Activated CD4-positive, alpha-beta T cell treated with anti-CD3 and anti-CD28 coated beads, Interleukin-2, amount 10 ng/mL, durations not matched to agents 24 days and 14 days (primary cell): ENCODE measurements at places on chromosomes 3 and 15. TPM values are rescaled to one million over a fixed set of nuclear protein-coding genes. Genes with fewer than 3 reads are reported as not detected.

CATSPER2 gene
- total RNA-seq: 8.9 and 10.0 TPM in 2 replicates

TMCO5A gene
- not detected in 2 replicates for total RNA-seq

IL17RB gene
- total RNA-seq: 1.3 and 2.2 TPM in 2 replicates

PLD1 gene
- 0.09 TPM in 1 of 2 replicates, not detected in the other for total RNA-seq

GATA2 gene
- not detected in 2 replicates for total RNA-seq
